ENCODE measurements at places on chromosomes 2 and 18.

GRCh38 chr2:52260904-52261303 is 1229.0 kb upstream of the NRXN1 start:
- DNase-seq: no peak

GRCh38 chr18:58416014-58416703 is 212.7 kb downstream of the ALPK2 start:
- DNase-seq: no peak

- no peak for DNase-seq
Observed at GRCh38 chr2:21910832-21911507, 787.2 kb downstream of the TDRD15 start.

DNA sequence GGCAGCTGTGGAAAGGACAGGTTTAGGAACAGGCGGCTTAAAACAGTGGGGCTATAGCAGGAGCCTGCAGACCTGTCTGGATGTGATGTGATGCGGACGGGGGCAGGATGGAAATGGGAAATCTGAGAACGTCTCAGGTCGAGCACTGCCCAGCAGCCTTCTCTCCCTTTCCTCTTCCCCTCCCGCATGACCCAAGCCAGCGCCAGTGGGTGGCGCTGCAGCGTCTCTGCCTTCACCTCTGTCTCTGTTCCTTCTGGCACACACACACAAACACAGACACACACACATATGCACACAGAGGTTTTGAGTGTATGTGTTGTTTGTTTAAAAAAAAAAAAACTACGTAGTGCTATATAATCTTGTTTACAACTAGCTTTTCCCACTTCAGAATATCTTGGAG is 82.0 kb upstream of the SLC66A3 start:
- no peak for DNase-seq

DNA sequence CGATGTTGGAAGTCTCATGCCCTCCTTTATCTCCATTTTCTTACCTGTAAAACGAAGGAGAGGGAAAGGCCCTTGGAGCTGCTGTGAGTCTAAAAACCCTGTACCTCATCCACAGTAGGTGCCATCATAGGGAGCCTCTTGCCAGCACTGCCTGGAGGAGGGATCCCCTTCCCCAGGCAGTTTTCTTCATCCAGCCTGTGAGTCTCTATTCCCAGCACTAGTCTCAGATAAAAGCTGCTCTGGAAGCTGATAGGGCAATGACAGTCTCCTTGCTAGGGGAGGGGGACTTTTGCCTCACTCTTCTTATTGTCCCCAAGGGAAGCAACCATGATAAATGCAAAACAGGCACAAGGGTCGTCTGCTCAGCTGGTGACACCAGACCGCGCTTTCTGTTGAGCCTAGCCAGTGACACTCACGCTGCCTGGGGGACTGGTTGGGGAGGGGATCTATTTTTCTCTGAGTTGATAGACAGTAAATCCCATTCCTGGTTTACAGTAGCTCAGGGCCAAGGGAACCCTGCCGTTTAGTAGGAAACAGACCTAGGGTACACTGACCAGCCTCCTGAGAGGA is 139.5 kb upstream of the NABP1 start:
- no peak for DNase-seq

GRCh38 chr18:42275949-42276730 is 321.1 kb downstream of the PIK3C3 start:
- no peak for DNase-seq

- peak; percentile 62 for DNase-seq
Observed at GRCh38 chr2:230866756-230867523, 2.2 kb downstream of the ITM2C start.

- DNase-seq: no peak
Observed at GRCh38 chr2:79630060-79630459, 117.2 kb downstream of the CTNNA2 start.

DNA sequence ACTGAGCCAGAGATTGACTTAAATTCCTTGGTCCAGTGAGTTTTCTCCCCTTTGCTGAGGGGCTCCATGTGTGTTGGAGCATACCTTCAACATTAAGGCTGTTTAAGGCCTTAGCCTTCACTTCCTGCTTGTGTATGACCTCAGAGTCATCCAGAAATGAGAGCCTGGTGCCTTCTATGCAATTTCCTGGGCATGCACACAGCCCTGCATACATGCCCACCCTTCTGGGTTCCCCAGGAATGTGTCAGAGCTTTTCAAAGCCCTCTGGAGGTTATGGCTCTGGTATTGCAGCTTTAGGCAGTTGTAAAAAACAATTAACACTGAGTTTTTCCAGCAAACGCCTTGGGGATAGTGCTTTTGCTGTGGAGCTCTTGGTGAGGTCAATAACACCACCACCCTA is 16.7 kb downstream of the IL1R1 start:
- DNase-seq: no peak

- no peak for DNase-seq
Observed at GRCh38 chr2:237873897-237874551, 14.6 kb downstream of the RAMP1 start.

DNA sequence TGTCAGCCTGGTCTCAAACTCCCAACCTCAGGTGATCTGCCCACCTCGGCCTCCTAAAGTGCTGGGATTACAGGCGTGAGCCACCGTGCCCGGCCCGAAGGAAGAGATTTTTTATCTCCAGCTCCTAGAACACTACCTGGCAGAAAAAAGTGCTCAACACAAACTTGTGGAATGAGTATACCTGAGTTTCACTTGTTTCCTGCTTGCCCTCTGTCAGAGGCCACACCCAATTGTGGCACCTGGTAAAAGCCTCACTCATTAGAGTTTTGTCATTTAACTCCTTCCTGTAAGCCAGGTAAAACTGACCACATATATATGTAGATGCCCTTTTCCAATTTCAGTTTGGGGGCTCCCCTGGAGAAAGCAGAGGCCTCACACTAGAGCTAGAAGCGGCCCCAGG is 42.2 kb upstream of the RTN4 start:
- DNase-seq: no peak

- peak; percentile 5 for DNase-seq
Observed at GRCh38 chr18:25921677-25922421, 168.6 kb downstream of the SS18 start.

DNA sequence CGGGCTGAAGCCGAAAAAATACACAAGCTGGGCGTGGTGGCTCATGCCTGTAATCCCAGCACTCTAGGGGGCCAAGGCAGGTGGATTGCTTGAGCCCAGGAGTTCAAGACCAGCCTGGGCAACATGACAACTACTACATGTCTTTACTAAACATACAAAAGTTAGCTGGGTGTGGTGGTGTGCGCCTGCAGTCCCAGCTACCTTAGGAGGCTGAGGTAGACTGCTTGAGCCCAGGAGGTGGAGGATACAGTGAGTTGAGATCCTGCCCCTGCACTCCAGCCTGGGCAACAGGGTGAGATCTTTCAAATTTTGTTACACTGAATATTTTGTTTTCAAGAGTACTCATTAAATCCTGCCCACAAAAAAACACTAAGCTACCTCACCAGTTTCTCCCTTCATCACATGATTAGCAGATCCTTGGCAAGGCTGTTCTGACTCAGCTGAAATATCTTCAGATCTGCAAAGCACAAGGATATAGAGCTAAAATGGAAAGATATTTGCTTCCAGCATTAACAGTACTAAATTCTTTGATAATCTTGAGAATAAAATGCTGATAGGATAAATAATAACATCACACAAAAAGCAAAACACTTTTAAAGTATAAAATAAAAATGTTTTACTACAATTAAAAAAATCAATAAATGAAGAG is 28.2 kb upstream of the MCM6 start:
- no peak for DNase-seq

Measured in naive B cell (primary cell).